Kasumi-1 (cell line): ENCODE measurements at places on chromosomes 5 and 9.
A peak's percentile ranks its signal among the peaks of the same experiment; 100 is the strongest.

- peak; percentile 79 for DNase-seq
These were observed 203.8 kb downstream of the SNCAIP start for GRCh38 chr5:122515709-122516431.

DNA sequence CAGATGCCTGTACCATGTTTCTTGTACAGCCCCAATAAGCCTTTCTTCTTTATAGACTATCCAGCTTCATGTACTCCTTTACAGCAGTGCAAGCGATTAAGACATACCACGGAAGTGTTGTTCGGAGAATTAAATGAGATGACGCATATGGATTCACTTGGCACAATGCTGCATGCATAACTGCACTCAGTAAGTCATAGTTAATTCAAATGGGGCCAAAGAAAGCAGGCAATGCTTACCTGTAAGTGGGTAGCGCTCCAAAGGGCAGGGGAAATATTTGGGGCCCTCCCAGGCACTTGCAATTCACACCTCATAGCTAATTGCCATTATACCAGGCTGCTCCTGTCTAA lies 7.7 kb upstream of the ADRA1B start:
- DNase-seq = no peak

- DNase-seq = peak; percentile 80
These were observed 541.4 kb downstream of the KCTD16 start for GRCh38 chr5:144712090-144712489.

GRCh38 chr5:124297826-124298225 lies 448.6 kb downstream of the ZNF608 start:
- no peak for DNase-seq

GRCh38 chr5:64180661-64181343 lies 15.2 kb downstream of the RNF180 start:
- no peak for DNase-seq

- DNase-seq = no peak
These were observed 64.5 kb downstream of the TMEM161B start for GRCh38 chr5:88203981-88204750.

DNA sequence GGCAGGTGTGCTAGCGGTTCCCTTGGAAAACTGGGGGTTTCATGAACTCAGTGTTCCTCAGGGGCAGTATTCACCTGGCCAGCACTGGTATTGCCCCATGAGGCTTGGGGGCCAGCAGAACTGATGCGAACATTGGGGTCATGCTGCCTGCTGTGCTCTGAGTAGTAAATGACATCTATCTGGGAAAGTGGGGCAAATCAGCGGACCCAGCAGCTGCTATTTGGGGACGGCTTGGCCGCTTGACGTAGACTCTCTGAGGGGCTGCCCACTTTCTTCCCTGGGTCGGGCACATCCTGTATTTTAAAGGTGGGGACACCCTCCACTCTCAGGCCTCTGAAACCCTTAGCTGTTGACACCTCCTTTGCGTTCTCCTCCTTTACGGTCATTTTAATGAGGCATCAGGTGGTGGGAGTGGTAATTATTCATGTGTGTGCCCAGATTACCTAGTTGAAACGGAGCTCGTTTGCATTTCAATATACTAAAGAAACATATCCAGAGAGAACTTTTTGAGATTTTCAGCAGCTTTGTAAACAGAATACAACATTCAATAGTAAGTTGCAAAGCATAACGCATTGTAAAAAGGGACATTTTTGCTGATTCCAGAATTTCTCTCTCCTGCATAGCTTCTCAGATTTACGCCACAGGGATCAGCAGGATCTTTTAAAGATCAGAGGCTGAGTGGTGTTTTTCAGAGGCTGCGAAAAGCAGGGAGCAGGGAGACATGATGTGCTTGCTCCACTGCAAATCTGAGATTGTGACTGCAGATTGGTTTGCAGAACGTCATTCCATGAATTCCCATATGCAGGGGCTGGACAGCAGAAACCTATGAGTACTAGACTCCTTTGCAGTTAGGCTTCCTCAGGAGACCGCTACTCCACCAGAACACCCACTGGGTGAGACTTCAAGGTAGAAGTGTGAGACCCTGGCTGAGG lies 56.8 kb upstream of the ZFR start:
- DNase-seq = no peak

- DNase-seq = no peak
These were observed 275.2 kb downstream of the MSX2 start for GRCh38 chr5:174999581-174999980.

GRCh38 chr5:146409054-146409671 lies 38.0 kb upstream of the TCERG1 start:
- no peak for DNase-seq
